ENCODE measurements at places on chromosomes 5 and 9.

DNA sequence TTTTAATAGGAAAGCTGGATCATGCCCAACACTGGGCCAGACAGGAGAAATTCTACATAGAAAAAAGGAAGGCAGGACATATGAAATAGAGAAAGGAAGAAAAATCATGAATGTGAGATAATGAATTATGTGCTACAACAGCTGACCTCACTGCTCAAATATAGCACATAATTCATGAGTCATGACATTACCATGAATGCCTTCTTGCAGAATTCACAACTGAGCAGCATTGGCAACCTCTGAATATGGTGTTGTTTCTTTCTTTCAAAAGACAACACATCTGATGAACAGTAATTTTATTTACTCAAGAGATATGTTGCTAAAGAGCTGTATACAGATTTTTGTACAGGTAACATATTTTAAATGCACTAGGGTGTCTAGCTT lies 34.4 kb downstream of the APBA1 start:
- peak; percentile 42 for DNase-seq

GRCh38 chr5:72372331-72372730 lies 52.2 kb downstream of the PTCD2 start:
- no peak for DNase-seq

GRCh38 chr5:78908173-78909061 lies 76.7 kb downstream of the ARSB start:
- peak; percentile 88 for DNase-seq

- no peak for DNase-seq
These were observed 225.3 kb downstream of the AGTPBP1 start for GRCh38 chr9:85516455-85516854.

DNA sequence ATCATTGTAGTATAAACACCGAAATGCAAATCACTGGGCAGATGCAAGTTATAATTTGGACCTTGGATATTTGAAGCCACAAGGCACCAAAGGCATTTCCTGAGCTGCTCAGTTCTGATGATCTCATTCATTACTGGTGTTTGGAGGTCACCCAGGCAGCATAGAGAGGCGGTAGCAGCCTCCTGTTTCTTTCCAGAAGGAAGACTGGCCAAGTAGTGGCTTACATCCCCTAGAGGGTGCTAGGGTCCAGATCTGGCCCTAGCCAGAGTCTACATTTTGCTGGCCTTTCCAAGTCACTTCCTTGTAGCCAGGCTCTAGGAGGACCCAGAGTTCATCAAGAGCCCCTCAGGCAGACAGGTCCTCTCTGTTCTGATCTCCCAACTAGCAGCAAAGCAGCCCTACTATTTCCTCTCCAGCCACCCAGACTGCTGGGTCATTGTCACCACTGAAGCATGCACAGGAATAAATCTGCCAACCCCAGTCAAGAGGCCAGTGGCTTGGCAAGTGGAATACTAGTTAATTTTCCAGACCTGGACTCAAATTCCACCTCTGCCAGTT lies 33.4 kb upstream of the TTC1 start:
- DNase-seq: peak; percentile 98

DNA sequence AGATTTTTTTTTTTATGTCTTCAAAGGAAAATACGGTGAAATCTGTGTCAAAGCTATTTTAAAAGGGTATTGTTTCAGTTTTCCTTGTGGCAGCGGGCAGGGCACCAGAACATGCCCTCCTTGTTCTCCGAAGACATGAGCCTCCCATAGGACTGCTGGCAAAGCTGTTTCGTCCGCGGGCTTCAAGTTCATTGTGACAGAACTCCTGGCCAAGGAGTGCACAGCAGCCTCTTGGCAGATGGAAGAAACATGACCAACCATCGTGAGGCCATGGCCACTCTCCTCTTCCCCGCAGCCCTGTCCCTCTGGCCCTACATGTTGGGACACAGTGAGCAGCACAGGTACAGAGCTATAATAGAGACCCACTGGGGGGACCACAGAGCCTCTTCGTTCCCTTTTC lies 99.5 kb downstream of the AOPEP start:
- no peak for DNase-seq

- DNase-seq: no peak
These were observed 142.7 kb downstream of the PRKACG start for GRCh38 chr9:68871236-68871635.

GRCh38 chr9:81772144-81772543 lies 82.8 kb upstream of the TLE1 start:
- DNase-seq: peak; percentile 43

DNA sequence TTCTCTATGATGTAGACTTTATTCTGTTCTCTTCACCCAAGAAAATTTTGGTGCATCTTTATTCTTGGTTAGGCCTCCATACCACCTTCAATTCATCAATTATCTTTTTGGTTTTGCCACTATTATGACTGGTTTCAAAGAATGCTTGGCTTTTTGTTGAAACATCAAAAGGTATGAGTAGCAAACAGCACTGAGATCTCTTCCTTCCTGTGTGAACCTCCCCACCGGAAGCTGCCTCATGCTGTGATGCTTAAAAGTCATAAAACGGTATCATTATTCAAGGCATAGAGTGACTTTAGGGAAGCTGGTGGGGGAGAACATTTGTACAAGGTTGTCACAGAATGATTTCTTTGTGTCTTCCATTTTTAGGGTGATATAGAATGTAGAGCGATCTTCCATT lies 70.6 kb downstream of the IQGAP2 start:
- DNase-seq: no peak

- DNase-seq: no peak
These were observed 194.8 kb upstream of the ADAMTS16 start for GRCh38 chr5:4945296-4945695.

Data from astrocyte of the spinal cord (primary cell).